ENCODE measurements at places on chromosomes 3 and 15.

DNA sequence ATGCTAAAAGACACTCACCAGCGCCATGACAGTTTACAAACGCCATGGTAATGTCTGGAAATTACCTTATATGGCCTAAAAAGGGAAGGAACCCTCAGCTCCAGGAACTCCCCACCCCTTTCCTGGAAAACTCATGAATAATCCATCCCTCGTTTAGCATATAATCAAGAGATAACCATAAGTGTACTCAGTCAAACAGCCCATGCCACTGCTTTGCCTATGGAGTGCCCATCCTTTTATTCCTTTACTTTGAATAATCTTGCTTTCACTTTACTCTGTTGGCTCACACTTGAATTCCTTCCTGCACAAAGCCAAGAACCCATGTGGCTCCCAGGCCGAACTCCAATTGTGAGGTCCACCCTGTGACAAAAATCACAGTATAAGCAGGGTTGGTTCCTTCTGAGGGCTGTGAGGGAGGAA, 19.1 kb upstream of the FSTL1 start:
- no peak for DNase-seq

DNA sequence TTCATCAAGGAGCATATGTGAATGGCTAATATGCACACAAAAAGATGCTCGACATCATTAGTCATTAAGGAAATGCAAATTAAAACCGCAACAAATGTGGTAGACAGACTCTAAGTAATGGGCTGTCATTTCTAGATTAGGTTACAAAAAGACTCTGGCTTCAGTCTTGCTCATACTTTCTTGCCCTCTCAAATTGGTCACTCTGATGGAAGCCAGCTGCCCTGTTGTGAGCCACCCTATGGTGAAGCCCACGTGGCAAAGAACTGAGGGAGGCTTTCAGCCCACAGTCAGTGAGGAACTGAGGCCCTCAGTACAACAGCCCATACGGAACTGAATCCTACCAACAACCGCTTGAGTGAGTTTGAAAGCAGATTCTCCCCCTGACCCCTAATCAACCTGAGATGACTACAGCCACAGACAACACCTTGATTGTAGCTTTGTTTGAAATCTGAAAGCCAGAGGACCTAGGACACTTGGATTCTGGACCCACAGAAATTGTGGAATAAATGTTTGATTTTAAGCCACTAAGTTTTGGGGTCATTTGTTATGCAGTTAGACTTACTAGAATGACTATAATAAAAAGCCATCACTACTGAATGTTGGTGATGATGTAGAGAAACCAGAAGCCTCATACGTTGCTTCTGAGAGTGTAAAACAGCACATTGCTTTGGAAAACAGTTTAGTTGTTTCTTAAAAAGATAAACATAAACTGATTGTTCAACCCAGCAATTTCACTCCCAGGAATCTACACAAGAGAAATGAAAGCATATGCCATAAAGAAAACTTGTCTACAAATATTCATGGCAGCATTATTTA, 45.7 kb downstream of the EHHADH start:
- no peak for DNase-seq

- no peak for DNase-seq
Observed at GRCh38 chr3:18766974-18767373, 341.8 kb upstream of the SATB1 start.

- DNase-seq: no peak
Observed at GRCh38 chr3:71144525-71145253, 438.8 kb downstream of the FOXP1 start.

- no peak for DNase-seq
Observed at GRCh38 chr15:62647202-62647842, 395.2 kb upstream of the TPM1 start.

- DNase-seq: no peak
Observed at GRCh38 chr15:62769604-62770003, 272.9 kb upstream of the TPM1 start.

- DNase-seq: no peak
Observed at GRCh38 chr15:26893351-26894065, 26.6 kb downstream of the GABRA5 start.

GRCh38 chr15:75578948-75579920, at the start of gene PTPN9:
Gene PTPN9 (minus strand): TSS chr15:75579315. CDS start chr15:75578776, 539 bp downstream.
- DNase-seq: peak; percentile 57

DNA sequence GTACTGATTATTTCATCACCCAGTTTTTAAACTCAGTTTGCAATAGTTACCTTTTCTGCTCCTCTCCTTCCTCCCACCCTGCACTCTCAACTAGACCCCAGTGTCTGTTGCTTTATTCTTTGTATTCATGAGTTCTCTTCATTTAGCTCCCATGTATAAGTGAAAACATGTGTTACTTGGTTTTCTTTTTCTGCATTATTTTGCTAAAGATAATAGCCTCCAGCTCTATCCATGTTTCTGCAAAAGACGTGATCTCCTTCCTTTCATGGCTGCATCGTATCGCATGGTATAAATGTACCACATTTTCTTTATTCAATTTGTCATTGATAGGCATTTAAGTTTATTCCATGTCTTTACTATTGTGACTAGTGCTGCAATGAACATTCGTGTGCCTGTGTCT, 79.0 kb downstream of the NAALADL2 start:
- no peak for DNase-seq

- DNase-seq: no peak
Observed at GRCh38 chr3:19155375-19155774, 7.1 kb downstream of the KCNH8 start.

DNA sequence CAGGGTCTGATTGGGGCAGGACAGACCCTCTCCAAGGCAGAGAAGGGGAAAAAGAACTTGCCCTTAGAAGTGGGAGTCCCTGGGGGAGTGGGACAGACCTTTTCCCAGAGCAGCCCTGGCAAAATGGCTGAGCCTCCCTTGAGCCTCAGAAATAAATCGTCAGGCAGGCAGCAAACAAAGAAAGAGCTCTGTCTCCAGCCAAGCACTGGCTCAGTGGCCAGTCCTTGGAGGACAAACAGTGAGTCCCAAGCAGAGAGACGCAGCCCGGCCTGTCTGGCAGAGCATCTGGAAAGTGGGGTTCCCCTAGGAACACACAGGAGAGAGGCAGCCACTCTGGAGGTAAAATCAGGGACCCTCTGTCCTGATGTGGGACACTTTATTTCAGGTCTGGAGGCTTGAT, 1.8 kb downstream of the SLC6A1 start:
- DNase-seq: no peak

- DNase-seq: no peak
Observed at GRCh38 chr3:105728771-105729312, 140.0 kb downstream of the CBLB start.

DNA sequence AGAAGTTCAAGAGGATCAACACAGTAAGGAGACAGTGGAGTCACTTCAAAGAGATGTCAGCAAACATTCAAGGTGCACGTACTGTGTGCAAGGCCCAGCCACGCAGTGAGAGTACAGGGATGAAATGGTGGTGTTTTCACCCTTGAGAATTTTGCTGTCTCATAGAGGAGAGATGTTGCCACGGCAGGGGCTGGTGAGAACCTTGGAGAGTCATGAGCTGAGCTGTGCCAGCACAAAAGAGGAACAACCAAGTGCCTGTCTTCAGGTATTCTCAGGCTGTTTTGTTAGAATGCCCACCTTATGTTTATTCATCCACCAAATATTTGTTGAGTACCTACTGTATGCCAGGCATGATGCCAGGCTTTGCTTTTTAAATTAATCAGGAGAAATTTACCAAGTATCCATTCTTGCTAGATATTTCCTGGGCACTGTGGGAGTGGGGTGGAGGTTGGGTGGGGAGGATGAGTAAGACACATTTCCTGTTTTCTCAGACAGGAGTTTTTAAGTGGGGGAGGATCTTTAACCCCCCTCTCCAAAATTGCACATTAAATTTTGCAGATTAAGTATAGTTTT, 72.6 kb downstream of the SLC6A11 start:
- no peak for DNase-seq

DNA sequence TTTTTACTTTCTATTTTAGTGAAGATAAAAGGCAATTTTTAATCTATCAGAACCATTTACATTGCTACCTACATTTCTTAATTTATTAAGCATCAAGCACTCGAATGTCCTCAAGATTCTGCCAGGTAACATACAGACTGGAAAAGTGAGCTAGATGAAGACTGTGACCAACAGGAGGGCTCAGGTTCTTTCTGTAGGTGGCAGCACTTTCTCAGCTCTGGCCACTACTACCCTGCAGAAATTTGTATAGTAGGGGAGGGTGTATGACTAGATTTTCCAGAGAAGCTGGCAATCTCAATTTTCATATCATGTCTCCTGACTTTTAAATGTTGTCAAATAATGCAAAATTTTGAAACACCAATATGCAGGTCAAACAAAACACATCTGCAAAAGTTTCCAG, 165.0 kb upstream of the SUCLG2 start:
- DNase-seq: no peak

GRCh38 chr15:64144565-64145281, 6.8 kb upstream of the SNX22 start:
- DNase-seq: no peak

DNA sequence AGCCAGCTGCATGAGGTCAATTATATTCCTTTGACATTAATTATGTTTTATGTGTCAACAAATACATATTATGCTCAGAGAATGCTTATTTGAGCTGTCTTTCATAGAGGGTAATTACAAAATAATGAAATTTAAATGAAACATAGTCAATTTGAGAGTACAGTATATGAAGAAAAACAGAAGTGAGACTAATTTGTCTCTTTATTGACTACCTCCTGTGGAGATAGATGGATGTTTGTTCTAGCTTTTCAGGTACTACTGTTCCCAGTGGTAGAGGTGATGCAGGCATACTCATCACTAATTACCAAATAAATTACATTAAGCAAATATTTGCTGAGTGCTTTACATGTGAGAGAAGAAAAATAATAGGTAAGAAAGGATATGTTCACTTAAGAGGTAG, 1129.6 kb downstream of the OTOL1 start:
- no peak for DNase-seq

GRCh38 chr3:14785207-14786155, 33.3 kb upstream of the FGD5 start:
- no peak for DNase-seq

- DNase-seq: no peak
Observed at GRCh38 chr15:99993681-99994131, 260.5 kb upstream of the LYSMD4 start.

- DNase-seq: no peak
Observed at GRCh38 chr15:66848686-66849392, 146.8 kb downstream of the SMAD6 start.

DNA sequence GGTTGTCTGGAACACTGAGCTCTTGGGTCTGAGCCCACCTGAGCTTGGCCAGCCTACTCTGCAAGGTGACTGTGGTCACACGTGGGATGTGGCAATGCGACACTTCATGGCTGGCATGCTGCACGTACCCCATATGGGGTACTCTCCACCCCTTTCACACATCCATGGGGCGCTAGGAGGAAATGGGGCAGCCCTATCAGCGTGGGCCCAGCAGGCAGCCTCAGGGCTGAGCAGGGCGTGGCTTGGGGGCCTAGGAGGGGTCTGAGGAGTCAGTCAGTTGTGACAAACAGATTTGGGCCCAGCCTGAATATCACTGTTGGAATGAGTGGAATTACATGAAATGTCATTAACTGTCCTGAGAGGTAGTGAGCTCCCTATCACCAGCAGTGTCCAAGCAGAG, 82.3 kb upstream of the LINGO1 start:
- no peak for DNase-seq

DNA sequence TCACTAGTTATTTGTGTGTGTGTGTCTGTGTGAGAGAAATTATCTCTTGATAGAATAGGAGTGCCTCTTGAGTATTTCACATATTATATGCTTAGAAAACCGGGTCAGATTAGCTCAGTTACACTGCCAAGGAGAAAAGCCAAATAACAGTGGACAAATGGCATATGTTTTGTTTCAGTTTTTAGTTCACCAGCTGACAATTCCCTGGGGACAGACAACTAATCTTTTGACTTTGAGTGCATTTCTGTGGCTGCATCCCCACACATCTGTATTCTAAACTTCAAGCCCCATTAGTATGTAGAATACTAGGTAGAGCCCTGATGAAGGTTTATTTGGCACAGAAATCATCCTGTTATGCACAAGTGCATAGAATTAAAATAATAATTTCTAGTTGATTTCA, 227.7 kb upstream of the CNTN3 start:
- DNase-seq: no peak

DNA sequence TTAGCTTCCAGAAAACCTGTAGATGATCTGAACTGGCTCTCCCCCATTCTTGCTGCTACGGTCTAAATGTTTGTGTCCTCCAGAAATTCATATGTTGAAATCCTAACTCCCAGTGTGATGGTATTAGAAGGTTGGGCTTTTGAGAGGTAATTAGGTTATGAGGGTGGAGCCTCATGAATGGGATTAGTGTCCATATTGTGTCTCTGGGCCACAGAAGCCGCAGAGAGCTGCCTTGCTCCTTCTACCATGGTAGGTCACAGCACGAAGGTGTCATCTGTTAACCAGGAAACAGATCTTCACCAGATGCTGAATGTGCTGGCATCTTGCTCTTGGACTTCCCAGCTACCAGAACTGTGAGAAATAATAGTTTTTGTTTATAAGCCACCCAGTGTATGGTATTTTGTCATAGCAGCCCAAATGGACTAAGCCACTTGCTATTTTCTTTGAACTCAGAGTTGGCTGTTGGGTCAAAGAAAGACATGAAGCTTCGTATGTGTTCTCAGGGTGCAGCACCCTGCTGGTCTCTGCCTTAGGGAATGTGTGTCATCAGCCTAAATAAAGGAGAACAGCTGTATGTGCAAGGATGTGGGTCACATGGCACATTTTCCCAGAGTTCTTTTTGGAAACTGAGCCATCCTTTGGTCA, 317.5 kb upstream of the SLCO3A1 start:
- peak; percentile 33 for DNase-seq

GRCh38 chr15:39591141-39591895, 10.4 kb downstream of the THBS1 start:
- no peak for DNase-seq

DNA sequence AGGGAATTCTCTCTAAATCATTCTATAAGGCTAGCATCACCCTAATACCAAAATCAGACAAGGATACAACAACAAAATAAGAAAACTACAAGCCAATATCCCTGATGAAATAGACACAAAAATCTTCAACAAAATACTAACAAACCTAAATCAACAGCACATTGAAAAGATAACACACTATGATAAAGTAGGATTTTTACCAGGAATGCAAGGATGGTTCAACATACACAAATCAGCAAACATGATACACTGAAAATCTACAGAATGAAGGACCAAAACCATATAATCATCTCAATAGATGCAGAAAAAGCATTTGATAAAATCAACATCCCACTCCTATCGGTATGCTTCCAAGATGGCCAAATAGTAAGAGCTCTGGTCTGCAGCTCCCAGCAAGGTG, 39.5 kb downstream of the ALDH1A2 start:
- no peak for DNase-seq

GRCh38 chr15:73293773-73294172, 75.0 kb downstream of the HCN4 start:
- no peak for DNase-seq

DNA sequence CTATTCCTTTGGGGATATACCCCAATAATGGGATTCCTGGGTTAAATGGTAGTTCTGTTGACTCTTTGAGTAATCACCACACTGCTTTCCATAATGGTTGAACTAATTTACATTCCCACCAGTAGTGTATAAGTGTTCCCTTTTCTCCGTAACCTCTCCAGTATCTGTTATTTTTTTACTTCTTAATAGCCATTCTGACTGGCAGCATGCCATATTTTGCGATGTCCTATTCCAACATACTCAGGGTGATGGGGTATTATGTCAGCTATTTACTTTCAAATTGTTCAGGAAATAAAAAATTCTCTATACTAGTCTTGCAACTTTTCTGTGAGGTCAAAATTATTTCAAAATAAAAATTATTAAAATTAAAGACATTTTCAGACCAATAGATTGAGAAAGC, 9.1 kb upstream of the PARP14 start:
- no peak for DNase-seq

GRCh38 chr3:184299488-184300377, 692 bp downstream of the PSMD2 start:
- DNase-seq: no peak
